ENCODE measurements at places on chromosomes 6 and 20.
A peak's percentile ranks its signal among the peaks of the same experiment; 100 is the strongest.

DNA sequence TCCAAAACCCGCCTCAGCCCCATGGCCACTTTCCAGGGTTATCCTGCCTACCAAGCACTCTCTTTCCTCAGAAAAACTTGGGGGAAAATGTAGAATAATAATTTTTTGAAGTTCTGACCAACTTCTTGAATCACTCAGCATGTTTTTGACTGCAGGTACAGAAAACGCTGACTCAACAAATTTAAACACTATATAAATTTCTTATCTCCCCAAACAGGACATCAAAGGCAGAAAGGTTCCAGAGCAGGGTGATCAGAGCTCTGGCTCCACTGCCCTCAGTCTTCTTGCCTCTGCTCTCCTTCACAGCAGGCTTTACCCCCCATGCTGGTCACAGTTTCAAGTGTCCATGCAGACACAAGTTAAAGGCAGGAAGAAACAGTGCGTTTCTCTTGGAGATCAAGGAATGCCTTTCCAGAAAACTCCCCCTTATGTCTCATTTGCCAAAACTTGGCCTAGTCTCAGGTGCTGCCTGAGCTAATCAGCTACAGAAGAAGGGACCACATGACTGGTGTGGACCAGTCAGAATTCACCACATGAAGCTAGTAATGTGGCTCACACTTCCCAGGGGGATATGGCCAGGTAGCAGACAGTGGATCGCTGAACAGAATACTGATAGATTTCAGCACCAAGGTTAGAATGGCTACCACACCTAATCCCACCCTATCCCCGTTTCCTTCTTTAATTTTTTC, 24.4 kb upstream of the SLC17A3 start:
- no peak for ATAC-seq

GRCh38 chr6:15457121-15457650, 205.6 kb downstream of the DTNBP1 start:
- no peak for ATAC-seq

- peak; percentile 10 for ATAC-seq
These were observed 84.8 kb downstream of the CD40 start for GRCh38 chr20:46202766-46203509.

- no peak for ATAC-seq
These were observed 66.4 kb downstream of the PHF20 start for GRCh38 chr20:35838205-35838604.

DNA sequence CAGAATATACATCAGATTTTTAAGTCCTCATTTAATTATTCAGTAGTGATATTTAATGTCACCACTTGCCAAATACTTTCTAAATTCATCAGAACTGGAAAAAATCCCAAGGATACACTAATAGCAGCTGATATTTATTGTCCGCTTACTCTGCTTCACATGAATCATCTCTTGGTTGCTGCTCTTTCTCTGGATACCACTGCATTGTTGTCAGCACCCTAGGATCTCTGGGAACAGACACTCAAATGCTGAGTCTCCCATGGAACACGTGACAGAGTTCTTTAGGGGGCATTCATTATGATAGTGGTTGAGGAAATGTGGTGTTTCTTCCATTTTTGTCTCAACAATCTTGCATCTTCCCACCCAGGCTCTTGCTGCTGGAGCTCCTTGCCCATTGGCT, 318.0 kb downstream of the RFPL4B start:
- ATAC-seq, result no peak

DNA sequence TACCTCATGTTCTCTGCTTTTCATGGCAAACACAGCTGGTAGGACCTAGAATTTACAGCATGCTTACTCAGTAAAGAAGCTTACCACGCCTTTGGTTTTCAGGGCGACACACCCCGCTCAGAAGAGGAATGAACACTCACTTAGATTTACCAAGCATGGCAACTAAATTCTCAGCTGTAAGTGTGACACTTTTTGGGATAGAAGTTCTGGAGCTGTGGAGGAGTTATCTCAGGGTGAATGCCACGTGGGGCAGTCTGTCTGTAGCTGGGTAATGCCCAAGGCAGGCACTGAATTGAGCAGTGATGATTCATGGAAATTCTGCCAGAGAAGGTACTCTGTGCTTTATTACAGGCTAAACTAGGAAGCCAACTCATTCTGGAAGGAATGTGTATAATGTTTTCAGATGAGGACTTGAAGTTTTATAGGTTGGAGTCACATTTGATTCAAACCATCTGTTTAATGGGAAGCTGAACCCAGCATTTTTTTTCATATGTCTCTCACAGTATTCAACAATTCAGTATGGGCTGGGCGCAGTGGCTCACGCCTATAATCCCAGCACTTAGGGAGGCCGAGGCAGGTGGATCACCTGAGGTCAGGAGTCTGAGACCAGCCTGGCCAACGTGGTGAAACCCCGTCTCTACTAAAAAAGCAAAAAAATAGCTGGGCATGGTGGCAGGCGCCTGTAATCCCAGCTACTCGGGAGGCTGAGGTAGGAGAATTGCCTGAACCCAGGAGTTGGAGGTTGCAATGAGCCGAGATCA, 3.5 kb upstream of the PRIM2 start:
- ATAC-seq, result peak; percentile 4

DNA sequence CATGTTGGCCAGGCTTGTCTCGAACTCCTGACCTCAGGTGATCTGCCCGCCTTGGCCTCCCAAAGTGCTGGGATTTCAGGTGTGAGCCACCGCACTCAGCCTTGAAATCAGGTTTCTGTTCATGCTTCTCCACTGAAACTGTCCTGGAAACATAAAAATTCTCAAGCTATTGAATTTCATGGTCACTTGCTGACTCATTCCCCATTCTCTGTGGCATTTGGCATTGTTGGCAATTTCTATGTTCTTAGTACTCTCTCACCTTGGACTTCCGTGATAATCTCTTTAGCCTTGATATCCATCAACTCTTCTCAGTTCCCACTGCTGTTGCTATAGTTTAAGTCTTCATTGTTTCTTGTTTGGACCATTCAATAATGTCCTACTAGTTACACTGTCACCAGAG, 6.2 kb downstream of the SEL1L2 start:
- no peak for ATAC-seq

GRCh38 chr6:12572896-12573827, 143.4 kb upstream of the PHACTR1 start:
- ATAC-seq, result peak; percentile 90

- no peak for ATAC-seq
These were observed 284.6 kb downstream of the CDC5L start for GRCh38 chr6:44672086-44672485.

- no peak for ATAC-seq
These were observed 2.2 kb upstream of the CABLES2 start for GRCh38 chr20:62409086-62409853.

- no peak for ATAC-seq
These were observed 21.4 kb downstream of the SDCBP2 start for GRCh38 chr20:1307571-1307971.

- no peak for ATAC-seq
These were observed 54.0 kb upstream of the IPCEF1 start for GRCh38 chr6:154410619-154411072.

GRCh38 chr6:140401761-140402160, 1027.3 kb upstream of the CITED2 start:
- ATAC-seq, result no peak

GRCh38 chr20:53004267-53004813, 32.2 kb downstream of the TSHZ2 start:
- no peak for ATAC-seq

DNA sequence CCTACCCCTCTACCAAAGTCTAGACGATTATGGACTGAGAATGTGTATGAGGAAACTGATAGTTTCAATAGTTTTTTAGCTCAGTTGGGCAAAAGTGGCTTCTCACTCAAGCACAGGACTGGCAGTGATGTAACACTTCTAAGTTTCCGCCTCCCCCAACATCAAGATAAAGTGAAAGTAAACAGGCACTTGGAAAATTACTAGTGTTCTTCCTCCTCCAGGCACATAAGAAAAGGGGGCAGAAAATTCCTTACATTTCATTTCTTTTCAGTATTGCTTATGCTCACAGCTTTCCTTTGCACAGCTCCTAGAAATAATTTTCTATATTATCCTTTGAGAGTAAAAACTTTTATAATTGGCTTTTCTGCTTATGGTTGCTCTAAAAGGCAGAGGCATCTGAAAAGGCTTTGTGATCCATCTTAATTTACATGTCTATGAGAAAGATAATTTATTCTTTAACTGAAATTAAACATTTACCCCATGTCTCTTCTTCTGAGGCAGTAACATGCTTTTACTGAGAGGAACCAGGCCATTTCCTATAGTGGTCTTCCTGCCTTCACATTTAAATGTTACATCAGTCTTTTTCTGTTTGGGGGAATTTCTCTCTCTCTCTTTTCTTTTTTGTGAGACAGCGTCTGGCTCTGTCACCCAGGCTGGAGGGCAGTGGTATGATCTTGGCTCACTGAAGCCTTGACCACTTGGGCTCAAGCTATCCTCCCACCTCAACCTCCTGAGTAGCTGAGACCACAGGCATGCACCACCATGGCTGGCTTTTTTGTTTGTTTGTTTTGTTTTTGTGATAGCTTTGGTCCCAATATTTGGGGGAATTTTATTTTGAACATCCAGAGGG, 65.0 kb upstream of the EEF1A1 start:
- peak; percentile 70 for ATAC-seq

GRCh38 chr6:46279874-46280273, 109.1 kb upstream of the ENPP5 start:
- no peak for ATAC-seq

DNA sequence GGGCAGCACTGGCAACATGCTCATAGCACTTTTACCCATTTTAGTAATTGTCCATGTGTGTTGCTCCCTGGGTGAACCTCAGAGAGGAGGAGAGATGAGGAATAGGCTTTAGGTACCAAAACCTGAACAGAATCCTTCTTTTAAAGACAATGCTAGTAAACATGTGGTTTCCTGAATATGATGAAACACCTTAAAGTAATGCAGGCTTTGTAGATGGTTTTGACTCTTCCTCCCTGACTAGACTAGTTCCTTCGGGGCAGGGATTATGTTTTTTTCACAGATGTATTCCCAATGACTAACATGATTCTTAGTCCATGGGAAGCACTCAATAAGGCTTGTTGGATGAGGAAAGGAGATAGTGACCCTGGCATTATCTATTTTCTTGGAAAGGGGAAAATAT, 367.6 kb upstream of the JAG1 start:
- no peak for ATAC-seq

DNA sequence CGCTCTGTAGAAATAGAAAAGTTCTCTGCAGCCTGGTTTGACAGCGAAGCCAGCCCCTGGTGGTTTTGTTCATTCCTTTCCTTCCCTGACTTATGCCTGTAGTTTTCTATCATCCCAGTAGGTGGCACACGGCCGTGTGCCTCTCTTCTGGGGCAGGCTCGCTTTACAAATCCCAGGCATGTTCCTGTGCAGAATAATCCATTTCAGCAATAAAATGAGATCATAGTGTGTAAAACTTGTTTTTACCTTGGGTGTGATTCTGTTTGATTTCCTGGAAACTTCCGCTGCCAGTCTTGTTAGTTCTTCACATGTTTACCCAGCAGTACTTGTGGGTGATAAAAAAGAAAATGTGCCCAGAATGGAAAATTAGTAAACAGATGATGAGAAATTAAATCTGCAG, 7.4 kb upstream of the INSM1 start:
- peak; percentile 91 for ATAC-seq

DNA sequence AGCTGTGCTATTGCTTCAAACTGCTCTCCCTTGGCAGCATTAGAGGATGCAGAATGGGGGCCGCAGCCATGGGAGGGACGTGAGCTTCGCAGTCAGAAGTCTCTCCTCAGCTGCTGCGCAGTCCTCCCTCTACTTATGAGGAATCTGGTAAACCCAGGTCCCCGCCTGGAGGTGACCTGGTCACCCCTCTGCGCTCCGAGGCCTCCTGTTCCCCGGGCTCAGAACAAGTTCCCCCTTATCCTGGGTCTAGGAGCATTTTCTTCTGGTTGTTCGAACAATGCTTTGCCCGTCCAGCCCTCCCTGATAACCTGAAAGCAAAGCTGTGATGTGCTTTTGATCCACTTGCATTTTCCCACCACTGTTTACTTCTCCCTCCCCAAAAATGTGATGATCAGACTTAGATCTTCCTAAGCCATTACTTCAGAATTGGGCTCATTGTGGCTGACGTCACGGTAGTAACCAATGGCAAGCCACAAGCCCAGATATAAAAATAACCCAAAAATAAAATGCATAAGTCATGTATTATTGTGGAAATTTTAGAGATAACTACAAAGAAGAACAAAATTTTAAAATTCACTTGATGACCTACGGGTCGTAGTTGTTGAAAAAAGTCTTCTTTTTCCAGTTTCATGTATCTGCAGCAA, 80.7 kb downstream of the SERAC1 start:
- ATAC-seq, result no peak

DNA sequence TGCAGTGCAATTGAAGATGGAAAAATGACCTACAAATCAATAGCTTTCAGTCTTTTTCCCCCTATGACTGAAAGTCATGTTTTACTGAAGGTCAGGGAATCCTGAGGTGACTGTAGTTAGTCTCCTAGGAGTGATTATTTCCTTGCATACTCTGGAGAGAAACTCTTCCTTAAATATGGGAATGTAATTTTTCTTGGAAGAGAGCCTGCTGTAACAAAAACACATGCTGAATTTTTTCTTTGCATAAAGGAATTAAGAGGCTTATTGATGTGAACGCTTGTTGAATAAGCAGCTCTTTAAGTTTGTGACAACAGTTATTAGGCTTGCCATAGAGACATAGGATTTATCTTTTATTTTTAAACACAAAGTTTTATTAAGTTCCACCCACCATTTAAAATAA, 64.5 kb downstream of the ELOVL2 start:
- ATAC-seq, result no peak

- ATAC-seq, result peak; percentile 23
These were observed 724 bp downstream of the CDKN1A start for GRCh38 chr6:36679043-36679833.

DNA sequence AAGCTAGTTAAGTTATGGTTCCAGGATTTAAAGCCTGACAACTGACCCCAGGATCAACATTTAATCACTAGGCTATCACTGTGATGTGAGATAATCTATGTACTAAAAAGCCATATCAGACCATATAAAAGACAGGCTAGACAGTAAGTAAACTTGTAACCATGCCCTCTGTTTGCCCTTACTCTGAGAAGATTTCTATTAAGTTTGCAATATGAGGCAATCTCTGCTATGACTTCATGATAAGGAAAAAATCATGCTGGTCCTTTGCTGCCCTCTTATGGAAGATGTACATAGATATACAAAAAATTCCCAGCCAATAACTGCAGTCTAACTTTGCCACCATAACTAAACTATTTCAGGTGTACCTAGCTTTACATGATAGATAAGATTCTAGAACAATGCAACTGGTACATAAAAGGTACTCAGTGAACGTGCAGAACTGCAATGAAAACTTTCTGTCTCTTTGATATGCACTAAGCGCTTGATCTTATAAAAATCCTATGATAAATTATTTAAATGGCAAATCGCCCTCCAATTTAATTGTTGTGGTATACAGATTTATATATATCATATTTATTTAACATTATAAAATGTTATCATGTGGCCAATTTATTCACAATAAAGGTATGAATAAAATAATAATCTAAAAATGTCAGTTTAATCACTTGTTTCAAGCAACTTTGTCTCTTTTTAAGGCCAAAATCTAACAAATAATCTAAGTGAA, 70.5 kb downstream of the FAM217A start:
- peak; percentile 65 for ATAC-seq

DNA sequence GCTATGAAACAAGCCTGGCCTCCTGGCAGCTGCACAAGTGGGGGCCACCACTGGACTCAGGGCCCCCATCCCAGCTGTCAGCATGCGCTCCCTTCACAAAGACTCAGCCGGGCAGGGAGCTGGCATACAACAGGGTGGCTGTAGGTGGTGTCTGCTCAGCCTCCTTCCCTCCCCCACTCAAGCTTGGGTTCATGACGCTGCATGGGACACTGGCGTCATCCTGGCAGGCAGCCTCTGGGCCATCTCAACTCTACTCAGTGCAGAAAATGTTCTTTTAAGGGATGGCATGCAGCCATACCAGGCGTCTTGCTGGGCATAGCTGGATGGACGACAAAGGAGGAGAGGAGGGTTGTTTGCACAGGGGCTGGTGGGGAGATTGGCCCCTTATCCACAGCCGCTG, 30.5 kb downstream of the SAYSD1 start:
- no peak for ATAC-seq
